Cardiac muscle cell (in vitro differentiated cells and primary cell): ENCODE measurements at places on chromosomes 1 and 21.

DNA sequence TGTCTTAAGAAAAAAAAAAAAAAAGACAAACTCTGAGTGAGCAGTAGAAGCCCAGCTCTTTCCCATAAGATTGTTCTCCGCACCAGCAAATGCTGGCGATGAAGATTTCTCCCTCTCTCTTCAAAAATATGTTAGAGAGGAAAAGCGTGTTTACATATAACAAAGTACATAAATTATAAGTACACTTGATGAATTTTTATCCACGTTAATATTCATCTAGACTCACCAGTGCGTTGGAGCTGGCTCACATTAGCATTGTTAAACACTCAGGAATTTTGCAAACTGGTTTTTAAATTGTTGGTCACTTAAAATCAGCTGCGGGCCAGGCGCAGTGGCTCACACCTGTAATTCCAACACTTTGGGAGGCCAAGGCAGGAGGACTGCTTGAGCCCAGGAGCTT is 56.0 kb downstream of the RUNX3 start:
- DNase-seq, result no peak

GRCh38 chr1:36555041-36555440 is 72.3 kb upstream of the CSF3R start:
- DNase-seq, result no peak

- DNase-seq, result no peak
Measured at GRCh38 chr1:9235096-9235459, 504 bp downstream of the H6PD start.

GRCh38 chr1:167641786-167642500 is 11.9 kb downstream of the RCSD1 start:
- no peak for DNase-seq

DNA sequence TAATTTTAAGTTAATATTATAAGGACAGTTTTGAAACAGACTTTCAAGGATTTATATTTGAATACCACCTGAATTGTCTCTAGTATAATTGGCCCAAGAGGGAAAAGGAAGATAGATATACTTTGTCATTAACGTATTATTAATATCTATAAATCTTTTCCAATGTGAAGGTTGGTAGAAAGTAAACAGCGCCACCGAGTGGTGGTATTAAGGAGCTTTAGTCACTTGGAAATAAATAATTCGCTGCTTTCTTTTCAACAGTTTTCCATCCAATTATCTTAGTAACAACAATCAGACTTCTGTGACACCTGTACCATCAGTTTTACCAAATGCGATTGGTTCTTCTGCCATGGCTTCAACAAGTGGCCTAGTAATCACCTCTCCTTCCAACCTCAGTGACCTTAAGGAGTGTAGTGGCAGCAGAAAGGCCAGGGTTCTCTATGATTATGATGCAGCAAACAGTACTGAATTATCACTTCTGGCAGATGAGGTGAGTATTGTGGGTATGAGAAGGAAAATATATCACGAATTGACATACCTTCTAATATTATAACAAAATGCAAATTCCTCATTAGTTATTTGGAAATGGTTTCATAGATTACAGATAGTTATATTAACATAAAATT is 37.7 kb downstream of the SH3GLB1 start:
- DNase-seq, result peak; percentile 62

DNA sequence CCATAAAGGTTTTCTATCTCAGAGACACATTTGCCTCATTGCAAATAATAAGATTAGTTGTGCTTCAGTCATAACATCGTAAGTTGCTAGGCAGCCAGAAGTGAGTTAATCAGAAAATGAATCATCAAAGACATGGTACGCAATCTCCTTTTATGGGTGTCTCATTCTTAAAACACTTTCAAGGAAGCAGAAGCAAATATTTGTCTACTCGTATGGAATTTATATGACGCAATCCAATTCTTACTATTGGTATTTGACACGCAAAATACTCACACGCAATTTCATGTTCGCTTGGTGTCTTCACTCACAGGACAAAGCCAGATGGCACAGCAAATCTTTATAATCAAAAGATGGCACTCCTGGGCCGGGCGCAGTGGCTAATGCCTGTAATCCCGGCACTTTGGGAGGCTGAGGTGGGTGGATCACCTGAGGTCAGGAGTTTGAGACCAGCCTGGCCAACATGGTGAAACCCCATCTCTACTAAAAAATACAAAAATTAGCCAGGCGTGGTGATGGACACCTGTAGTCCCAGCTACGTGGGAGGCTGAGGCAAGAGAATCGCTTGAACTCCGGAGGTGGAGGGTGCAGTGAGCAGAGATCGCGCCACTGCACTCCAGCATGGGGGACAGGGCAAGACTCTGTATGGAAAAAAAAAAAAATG is 56.4 kb downstream of the HLCS start:
- DNase-seq, result peak; percentile 97
